ENCODE measurements at places on chromosomes 6 and 20.
A peak's percentile ranks its signal among the peaks of the same experiment; 100 is the strongest.

DNA sequence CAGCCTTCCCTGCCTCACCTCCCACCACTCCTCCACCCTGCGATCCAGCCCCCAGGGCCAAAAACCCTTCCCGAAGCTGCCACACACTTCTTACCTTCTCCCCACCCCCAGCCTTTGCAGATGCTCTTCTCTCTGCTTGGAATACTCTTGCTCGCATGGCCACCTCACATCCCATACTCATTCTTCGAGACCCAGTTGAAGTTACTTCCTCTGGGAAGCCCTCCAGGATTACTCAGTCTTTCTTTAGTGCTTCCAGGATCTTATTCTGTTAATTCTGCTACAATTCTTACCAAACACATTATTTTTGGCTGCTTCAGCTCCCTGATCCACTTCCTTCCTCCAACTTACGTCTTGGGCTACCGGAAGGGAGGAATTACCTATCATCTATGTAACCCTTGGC lies 54.3 kb downstream of the CD40 start:
- DNase-seq, result no peak

DNA sequence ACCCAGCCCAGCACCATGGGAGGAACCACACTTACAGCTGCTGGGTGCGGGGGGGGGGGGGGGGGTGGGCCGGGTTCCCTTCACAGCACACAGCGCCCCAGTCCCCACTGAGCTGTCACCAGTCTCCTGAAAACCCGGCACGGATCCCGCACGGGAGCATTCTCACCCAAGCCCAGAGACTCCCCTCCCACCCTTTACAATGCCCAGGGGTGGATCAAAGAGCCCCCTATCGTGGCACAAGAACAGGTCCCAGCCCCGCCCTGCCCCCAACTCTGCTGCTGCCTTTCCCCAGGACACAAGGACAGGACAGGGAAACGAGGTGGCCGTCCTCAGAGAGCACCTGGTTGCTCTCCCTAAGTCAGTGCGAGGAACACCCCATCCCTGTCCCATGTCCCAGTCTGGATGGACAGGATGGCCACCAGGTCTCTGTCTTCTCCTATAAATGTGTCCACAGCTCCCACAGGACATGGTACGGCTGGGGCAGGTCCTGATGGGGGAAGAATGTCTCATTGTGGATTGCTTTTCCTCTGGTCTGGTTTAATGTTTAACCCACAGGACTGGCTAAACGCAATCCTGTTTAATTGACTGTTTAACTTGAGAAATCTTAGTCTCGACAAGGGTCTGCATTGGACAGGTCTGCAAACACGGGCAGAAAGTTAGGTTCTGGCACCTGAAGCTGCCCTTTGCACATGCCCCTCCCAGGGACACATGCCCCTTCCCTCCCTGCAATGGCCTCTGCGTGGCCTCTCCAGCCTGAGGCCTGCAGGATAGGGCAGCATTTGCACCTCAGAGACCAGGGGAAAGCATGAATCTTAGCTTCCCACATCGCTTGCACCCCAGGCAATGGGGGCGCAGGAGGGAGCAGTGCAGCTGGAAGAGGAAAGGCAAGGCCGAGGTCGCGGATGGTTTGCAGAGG lies 45.3 kb downstream of the DACT2 start:
- no peak for DNase-seq

DNA sequence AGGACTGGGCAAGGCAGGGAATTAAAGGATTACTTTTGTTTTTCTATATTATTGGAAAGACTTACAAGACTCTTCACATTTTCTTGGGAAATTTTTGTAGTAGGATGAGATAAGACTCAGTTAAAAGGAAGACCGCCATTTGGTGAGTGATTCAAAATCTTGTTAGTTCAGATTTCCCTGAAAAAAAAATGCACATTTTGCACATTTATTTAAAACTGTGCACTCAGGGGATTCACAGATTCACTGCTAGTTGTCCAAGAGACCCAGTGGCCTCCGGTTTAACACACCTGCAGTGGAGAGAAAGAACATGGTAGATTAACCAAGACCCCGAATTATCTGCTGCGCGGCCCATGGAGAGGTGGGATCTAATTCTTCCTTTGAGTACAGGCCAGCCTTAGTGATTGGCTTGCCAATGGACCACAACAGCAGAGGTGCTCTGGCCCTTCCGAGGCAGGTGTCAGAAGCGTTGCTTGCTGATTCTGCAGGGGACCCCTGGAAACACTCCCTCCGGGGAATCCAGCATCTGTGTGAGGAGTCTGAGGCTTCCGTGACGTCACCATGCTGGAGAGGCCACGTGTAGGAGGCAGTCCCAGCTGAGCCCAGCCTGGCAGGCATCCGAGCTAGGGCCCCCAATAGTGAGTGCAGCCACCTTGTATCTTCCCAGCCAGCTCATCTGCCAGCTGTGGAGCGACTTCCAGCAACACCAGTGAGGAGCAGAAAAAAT lies 68.9 kb downstream of the ZNF217 start:
- DNase-seq, result peak; percentile 42

- no peak for DNase-seq
Observed at GRCh38 chr6:89462503-89462902, 29.6 kb downstream of the ANKRD6 start.

- no peak for DNase-seq
Observed at GRCh38 chr6:92174398-92175073, 1244.8 kb downstream of the EPHA7 start.

DNA sequence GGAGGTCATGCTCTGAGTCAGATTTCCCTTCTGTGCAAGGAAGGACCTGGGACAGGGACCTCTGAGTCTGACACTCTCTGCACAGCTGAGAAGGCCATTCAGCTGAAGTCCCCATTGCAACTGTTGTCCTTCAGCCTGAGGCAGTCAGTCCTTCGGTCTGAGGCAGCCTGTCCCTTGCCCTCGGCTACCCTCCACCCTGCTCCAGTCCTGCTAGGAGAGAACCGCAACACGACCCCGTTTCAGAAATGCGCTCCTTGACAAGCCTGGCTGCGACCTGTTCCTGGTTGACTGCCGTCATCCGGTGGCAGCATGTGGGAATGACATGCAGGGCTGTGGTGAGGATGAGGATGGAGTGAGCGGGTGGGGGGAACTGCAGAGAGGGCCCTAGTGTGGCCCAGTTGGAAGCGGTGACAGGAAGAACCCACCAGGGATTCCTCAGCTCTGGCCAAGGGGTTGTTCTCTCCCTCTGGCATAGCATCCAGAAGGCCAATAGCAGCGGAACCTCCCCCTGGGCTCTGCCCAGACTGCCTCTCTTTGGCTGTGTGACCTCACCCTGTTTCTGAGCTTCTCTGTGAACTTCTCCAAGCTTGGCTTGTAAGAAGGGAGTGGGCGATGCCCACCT lies 40.3 kb upstream of the ANGPT4 start:
- DNase-seq, result peak; percentile 81

DNA sequence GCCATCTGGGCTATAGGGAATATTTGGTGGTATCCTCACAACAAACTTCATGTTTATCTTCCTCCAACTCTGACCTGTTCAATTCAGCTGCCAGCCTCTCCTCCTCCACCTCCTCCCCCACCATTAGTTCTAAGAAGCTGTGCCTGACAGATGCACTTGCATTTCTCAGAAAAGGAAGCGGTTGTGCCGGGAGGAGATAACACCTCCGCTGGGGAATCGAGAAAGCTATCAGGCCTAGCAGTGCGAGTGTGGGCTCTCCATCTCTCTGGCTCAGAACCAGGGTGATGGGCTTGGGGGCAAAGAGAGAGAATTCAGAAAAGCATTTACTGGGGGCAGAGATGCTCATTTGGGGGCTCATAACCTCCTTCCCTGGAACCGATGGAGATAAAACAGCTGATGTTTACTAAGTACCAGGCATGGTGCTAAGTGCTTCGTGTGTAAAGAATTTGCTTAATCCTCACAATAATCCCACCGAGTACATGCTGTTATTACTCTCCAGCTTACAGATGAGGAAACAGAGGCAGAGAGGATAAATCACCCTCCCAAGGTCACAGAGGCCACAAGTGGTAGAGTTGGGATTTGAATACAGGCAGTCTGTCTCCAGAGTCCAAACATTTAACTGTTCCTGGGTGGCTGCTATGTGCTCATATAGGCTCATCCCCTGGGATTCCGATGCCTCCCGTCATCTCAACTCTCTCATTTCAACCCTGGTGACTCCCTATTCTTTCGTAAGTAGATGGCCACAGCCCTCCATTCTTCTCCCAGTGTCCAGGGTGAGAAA lies 38.3 kb downstream of the COX4I2 start:
- peak; percentile 35 for DNase-seq

GRCh38 chr6:138620630-138621029 lies 121.3 kb upstream of the NHSL1 start:
- DNase-seq, result no peak

DNA sequence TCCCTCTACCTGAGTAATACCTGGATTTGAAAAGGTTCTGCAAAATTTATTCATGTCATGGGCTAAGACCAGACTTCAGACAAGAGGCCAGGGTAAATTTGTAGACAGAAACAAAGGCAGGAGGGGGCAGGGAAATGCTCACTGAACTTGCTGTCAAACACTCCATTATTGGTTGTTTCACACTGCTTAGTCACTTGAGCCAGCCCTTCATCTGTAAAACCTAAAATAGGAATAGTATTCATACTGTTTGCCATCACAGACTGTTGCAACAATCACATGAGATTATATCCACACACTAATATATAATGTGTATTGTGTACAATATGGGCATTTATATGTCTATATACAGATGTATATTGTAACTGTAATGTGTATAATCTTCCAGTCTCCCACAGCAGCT lies 6.5 kb upstream of the TINAG start:
- DNase-seq, result no peak

- no peak for DNase-seq
Observed at GRCh38 chr20:35013421-35014411, 58.0 kb downstream of the MYH7B start.

GRCh38 chr6:75952128-75952527 lies 120.3 kb downstream of the IMPG1 start:
- DNase-seq, result no peak

GRCh38 chr6:163284151-163284550 lies 130.4 kb upstream of the QKI start:
- DNase-seq, result no peak

- no peak for DNase-seq
Observed at GRCh38 chr20:19231359-19232035, 19.1 kb downstream of the SLC24A3 start.

GRCh38 chr6:72715119-72715518 lies 93.3 kb downstream of the KCNQ5 start:
- DNase-seq, result no peak

GRCh38 chr20:63381781-63382431 lies 20.8 kb upstream of the CHRNA4 start:
- no peak for DNase-seq

GRCh38 chr6:5082487-5083306 lies 2.4 kb upstream of the PPP1R3G start:
- DNase-seq, result no peak

- DNase-seq, result no peak
Observed at GRCh38 chr20:51510169-51510568, 32.4 kb downstream of the NFATC2 start.

DNA sequence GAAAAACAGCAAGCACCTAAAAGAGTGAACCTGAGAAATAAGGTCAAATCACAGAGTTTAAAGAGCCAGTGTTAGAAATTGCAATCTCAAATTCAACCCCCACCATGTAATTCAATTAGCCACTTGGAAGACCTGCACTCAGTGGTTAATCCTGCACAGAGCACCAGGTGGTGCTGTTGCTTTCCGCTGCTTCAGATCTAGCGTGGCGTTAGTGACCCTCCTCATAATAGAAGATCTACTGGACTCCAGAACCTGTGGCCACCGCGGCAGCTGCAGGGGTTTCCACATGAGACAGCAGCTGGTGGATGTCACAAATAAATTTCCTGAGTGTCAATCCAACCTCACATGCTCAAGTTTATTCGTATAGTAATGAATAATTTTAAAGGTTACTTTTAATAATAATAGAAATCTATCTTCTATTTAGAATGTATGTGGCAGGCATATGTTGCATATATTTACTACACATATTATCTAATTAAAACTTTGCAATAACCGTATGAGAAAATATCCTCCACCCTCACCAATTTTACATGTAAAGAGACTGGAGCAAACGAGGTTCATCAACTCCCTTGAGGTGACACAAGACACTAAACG lies 84.4 kb downstream of the SYNE1 start:
- DNase-seq, result peak; percentile 72

All from tongue (tissue), 3 donors.